ENCODE measurements at places on chromosomes 6 and 20.
A peak's percentile ranks its signal among the peaks of the same experiment; 100 is the strongest.

- peak; percentile 90 for DNase-seq
These were observed at the start of gene SLPI for GRCh38 chr20:45254383-45255262. Gene SLPI, minus strand, starts transcription at chr20:45254564. Its CDS starts 21 bp downstream, at chr20:45254543.

DNA sequence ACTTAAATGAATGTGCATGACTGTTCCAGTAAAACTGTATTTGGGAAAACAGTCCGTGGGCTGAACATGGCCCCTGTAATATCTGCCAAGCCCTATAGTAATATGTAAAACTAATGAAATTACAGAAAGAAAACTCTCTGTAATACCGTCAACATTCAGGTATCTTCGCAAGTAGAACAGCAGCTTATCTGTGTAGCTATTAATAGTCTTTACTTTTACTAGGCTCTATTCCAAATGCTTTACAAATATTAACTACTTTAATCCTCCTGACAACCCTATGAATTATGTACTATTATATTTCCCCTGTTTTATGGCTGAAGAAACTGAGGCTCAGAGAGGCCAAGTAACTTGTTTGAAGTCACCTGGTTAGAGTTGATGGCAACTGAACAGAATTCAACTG is 57.1 kb downstream of the DAAM2 start:
- no peak for DNase-seq

DNA sequence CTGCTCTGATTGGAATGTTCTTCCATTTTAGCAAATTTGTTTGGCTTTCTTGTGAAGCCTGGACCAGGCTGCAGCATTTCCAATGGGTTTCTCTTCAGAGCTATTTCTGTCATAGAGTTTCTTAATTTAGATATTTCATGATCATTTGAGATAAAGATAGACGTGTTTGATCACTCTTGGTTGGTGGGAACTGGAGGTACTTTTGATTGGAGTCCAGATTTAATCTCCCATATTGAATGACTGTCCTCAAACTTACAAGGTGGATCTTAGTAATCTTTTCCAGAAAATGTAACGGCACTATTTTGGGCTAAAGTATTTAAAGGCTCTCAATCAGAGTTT is 29.2 kb downstream of the RNF144B start:
- no peak for DNase-seq

- DNase-seq, result no peak
These were observed 98.8 kb downstream of the DTD1 start for GRCh38 chr20:18686696-18687095.

DNA sequence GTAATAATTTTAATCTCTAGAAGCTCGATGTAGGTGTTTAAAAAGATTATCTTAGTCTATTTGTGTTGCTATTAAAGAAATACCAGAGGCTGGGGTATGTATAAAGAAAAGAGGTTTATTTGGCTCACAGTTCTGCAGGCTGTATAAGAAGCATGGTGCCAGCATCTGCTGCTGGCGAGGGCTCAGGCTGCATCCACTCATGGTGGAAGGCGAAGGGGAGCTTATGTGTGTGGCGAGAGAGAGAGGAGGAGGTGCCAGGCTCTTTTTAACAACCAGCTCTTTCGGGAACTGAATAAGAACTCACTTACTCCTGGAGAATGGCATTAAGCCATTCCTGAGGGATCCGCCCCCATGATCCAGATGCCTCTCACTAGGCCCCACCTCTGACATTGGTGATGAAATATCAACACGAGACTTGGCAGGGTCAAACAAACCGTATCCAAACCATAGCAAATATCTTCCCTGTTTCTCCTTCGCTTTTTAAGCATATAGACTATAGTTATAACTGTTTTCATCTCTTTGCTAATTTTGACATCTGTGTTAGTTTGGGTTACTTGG is 24.5 kb downstream of the CHMP4B start:
- DNase-seq, result no peak

- DNase-seq, result no peak
These were observed 16.6 kb downstream of the ZUP1 start for GRCh38 chr6:116651916-116652315.

GRCh38 chr6:91161246-91161645 is 574.4 kb upstream of the MAP3K7 start:
- no peak for DNase-seq

GRCh38 chr6:74597266-74597665 is 608.6 kb downstream of the COL12A1 start:
- DNase-seq, result no peak

- DNase-seq, result no peak
These were observed 147.7 kb downstream of the SIM1 start for GRCh38 chr6:100317031-100317430.

- peak; percentile 100 for DNase-seq
These were observed 588 bp upstream of the ACSS2 start for GRCh38 chr20:34875642-34876405.

GRCh38 chr20:42099101-42099500 is 480.9 kb upstream of the CHD6 start:
- DNase-seq, result no peak

GRCh38 chr6:35141007-35141655 is at the start of gene TCP11:
Gene TCP11, minus strand, starts transcription at chr6:35141339. Its CDS starts 469 bp downstream, at chr6:35140870.
- peak; percentile 39 for DNase-seq

- no peak for DNase-seq
These were observed 197.9 kb upstream of the GRIK2 start for GRCh38 chr6:101195588-101195987.

- DNase-seq, result peak; percentile 62
These were observed at the start of gene ADGB for GRCh38 chr6:146598772-146599405. Gene ADGB, plus strand, starts transcription at chr6:146598972. Its CDS starts 69 bp downstream, at chr6:146599041.

GRCh38 chr6:3363296-3364025 is 93.4 kb downstream of the SLC22A23 start:
- no peak for DNase-seq

DNA sequence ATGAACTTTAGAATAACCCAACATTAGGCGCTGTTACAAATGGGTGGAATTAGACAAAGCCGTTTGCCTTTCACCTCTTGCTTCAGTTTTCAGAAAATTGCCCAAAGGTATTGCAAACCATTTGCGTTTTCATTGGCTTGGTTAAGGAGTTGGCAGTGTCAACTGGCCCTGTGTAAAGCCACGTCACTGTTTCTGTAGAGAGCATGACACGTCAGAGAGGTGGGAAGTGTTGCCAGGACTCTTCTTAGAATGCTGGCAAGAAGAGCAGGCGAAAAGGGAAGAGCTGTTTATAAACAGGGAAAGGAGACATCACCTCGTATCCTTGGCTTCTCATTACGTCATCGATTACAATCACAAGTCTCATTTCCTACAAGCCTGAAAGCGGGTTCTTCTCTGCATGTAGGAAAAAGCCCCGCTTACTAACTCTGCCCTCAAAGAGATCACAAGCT is 4.2 kb upstream of the IRF4 start:
- DNase-seq, result peak; percentile 64

- no peak for DNase-seq
These were observed 47.1 kb upstream of the TBC1D7 start for GRCh38 chr6:13375360-13375878.

- no peak for DNase-seq
These were observed 321.8 kb upstream of the HSF2 start for GRCh38 chr6:122077603-122078002.

GRCh38 chr6:86782328-86782727 is 155.0 kb upstream of the HTR1E start:
- no peak for DNase-seq

- DNase-seq, result no peak
These were observed 734.9 kb upstream of the FLRT3 start for GRCh38 chr20:15072316-15072715.

GRCh38 chr20:21312813-21313474 is 9.8 kb downstream of the XRN2 start:
- DNase-seq, result peak; percentile 44

DNA sequence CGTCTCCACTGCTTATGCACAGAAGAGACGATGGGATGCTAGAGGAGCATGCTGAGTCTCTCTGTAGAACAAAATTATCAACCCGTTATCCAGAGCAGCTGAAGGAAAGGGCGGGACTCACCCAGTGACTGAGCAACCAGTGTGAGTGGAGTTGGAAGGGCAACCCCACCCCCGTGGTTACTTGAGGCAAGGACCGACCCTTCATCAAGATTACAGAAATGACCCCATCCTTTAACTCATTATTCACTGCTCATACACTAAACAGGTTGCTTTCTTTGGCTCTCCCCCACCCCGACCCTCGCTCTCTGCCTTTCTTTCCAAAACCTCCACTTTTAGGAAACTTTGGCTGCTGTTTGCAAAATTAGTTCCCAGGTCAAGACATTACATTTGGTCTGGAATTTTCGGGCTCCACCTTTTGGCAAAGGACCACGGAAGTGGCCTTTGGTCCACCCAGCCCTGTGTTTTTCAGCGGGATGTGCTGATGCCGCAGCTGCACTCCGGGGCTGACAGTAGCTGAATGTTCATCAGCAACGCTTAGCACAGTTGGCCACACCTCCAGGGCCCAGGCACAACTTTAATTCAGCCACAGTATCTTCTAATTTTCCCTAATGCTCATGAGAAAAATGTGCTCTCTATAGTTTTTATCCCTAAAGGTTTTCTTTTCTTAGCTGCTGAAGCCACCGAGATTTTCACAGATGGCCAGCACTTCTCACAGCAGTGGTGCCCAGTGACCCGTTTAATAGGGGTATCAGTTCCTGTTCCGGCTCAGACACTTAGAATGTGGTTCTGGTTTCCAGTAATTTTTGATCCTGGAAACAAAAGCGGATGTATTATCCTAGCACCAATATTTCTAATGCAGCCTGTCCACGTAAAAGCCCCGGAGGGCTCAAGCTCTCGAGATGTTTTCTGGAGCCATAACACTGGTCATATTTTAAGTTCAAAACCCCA is 103.6 kb upstream of the NXT1 start:
- DNase-seq, result peak; percentile 26

DNA sequence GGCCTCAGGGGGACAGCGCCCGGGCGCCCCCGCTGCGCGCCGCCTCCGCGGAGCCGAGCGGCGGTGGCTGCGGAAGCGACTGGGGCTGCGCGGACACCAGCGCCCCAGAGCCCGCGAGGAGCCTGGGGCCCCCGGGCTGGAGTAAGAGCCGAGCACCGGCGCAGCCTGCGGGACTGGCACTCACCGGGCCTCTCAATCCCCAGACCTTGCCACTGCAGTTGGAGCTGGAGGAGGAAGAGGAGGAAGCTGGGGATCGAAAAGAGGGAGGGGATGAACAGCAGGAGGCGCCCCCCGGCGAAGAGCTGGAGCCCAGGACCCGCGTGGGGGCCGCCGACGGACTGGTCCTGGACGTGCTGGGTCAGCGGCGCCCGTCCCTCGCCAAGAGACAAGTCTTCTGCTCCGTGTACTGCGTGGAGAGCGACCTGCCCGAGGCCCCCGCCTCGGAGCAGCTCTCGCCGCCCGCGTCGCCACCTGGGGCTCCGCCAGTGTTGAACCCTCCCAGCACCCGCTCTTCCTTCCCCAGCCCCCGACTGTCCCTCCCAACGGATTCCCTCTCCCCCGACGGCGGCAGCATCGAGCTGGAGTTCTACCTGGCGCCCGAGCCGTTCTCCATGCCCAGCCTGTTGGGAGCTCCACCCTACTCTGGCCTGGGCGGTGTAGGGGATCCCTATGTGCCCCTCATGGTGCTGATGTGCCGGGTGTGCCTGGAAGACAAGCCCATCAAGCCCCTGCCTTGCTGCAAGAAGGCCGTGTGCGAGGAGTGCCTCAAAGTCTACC is 590 bp downstream of the RNF217 start:
- peak; percentile 39 for DNase-seq

GRCh38 chr20:48636301-48636700 is 191.5 kb downstream of the PREX1 start:
- no peak for DNase-seq

DNA sequence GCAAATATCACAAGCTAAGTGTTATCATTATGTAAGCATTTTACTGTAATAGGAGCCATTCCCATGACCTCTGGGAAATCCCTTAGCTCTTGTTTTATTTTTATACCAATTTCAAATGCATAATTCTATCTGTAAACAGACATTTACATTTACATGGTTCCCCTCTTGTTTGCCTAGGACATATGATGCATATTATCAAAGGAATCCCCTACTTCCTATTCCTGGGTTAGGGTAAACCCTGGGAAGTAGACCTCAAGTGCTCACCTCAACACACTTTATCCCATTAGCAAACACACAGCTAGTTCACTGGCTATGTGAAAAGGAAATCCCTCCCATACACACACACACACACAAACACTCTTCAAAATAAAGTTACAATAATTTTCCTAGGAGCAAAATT is 27.1 kb downstream of the PDE10A start:
- no peak for DNase-seq

DNA sequence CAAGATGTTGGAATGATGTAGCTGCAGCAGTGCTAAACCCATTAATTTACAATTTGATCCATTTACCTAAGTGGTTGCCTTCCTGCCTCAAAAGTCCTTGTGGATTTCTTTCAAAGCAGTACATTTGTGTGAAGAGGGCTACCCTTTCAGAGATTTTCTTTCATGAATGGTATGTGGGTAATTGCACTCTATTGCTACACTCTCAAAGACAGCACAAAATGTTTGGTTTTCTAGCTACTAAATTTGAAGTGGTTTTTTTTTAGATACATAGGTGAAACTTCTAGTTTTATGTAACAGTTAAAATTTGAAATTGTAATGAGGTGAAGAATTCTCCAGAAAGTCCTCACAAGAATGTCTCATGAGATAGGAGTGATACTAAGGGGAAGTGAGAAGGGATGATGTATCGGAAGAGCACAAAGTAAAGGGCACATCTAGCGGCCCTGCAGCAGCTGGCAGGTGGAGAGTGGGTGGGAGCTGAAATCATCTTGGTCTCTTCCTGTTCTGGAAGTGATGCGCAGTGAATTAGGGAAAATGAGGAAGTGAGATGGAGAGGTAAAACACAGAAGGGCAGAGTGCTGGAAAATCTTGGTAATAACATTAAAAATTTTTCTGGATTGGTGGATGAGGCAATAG is 236.8 kb upstream of the MAN1A1 start:
- peak; percentile 31 for DNase-seq

DNA sequence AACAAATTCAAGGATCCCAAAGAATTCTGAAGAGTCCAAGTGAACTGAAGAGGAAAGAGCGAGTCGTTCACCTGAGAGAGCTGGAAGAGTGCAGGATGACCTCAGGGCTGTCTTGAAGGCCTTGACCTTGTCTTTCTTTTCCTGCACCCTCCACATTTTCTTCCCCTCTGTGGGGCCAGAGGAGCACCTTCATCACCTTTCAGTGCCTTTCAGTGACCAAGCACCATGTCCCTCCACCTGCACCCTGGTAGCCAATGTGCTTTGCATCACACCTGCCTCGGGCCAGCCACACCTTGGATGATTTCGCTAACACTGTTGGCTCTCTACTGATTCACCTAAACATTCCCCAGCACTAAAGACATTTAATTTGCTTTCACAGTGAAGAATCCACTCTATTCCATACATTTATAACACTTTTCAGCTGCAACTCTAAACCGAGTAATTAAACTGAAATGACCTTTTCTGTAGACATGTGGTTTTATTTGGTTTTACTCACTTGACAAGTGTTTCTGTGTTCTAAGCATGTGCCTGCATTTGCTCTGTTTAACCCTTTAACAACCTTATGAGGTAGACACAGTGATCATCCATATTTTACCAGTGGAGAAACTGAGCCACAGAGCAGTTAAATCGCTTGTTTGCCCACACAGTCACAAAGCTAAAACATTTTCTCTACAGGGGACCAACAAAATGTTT is 121.3 kb upstream of the CST7 start:
- DNase-seq, result no peak

Measured in suppressor macrophage treated with lipopolysaccharide for 4 hours (primary cell).